Glomerular endothelial cell (primary cell): ENCODE measurements at places on chromosomes 5 and 9. TPM values are rescaled to one million over a fixed set of nuclear protein-coding genes. Genes with fewer than 3 reads are reported as not detected.

- DNase-seq = no peak
These were observed 16.9 kb downstream of the TLE4 start for GRCh38 chr9:79588488-79589223.

GRCh38 chr9:482739-483138, 268.1 kb downstream of the DOCK8 start:
- no peak for DNase-seq

Gene AIF1L
- 3.1 and 6.4 TPM in 2 replicates for total RNA-seq

DNA sequence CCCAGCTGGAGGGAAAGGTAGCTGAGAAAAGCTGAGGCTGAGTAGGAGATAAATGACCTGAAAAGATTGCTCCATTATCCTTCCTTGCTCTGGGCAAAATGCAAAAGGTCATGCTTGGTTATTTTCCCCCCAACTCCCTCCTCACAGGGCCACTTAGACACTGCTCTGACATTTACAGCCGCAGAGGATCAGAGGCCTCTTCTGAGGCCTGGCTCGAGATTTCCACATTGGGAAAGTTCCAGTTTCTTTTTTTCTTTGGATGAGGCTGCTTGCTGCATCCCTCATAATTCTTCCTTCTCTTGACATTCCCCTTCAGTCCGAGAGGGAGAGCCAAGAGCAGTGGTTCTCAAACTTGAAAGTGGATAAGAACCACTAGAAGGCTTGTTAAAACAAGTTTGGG, 60.1 kb upstream of the HSPA9 start:
- DNase-seq = no peak

DNA sequence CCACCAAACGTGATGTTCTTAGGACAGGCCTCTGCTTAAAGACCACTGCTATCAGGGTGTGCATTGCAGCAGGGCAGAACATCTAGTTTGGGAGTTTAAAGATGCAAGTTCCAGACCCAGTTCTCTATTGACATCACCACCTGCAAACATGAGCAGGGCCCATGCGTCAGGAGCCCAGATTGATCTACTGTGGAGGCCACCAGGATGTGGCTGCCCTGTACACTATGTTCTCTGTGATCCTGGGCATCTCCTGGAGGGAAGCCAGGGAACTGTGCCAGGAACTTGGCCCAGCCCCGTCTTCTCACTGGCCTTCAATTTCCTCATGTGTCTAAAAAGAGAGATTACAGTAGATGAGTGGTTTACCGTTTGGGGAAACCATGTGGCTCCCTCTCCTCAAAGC, 87.1 kb downstream of the PDE6A start:
- DNase-seq = no peak

GRCh38 chr9:122402403-122402871, 31.6 kb downstream of the PTGS1 start:
- DNase-seq = peak; percentile 97

GRCh38 chr5:14685757-14686156, 21.2 kb downstream of the OTULIN start:
- DNase-seq = no peak
